Fibroblast of upper back skin (primary cell): ENCODE measurements at places on chromosomes 13 and 19.

DNA sequence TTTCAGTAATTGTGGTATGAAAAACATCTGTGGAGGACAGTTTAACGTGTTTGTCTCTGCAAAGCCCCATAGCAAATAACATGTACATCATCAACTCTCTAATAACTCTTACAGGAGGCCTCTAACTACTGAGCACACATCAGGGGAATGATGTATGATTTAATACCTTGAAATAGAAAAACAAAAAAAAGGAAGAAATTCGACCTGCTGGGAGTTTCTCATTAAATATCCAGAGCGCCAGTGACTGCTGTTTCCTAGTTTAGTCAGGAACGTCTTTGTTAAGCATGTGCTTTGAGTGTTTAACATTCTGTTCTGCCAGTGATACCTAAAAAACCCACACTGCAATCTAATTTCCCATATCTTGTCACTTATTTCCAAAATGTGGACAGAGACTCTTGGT lies 235.4 kb downstream of the PCDH20 start:
- DNase-seq: no peak

DNA sequence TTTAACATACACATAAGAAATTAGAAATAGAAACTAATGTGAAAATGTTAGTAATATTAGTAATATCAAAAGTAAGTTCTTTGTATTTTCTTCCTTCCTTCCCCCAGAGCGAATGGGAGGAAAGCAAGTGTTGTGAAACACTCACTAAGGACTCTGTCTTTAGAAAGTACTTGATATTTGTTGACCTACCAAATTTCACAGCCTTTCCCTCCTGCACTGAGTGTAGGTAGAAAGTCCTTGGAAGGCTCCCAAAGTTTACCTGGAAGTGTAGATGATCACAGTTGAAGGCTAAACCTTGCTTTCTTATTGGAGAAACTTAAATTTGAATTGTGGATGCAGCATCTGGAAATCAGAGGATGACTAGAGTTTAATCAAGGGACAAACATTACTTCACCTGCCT lies 1459.5 kb upstream of the SPRY2 start:
- DNase-seq: no peak

- DNase-seq: no peak
Observed at GRCh38 chr13:27391471-27391870, 32.9 kb upstream of the GTF3A start.

GRCh38 chr19:18895038-18895823 lies 727 bp downstream of the CERS1 start:
- peak; percentile 21 for DNase-seq

GRCh38 chr19:33758541-33759013 lies 38.1 kb upstream of the KCTD15 start:
- DNase-seq: no peak
